ENCODE measurements at places on chromosomes 4 and X.

DNA sequence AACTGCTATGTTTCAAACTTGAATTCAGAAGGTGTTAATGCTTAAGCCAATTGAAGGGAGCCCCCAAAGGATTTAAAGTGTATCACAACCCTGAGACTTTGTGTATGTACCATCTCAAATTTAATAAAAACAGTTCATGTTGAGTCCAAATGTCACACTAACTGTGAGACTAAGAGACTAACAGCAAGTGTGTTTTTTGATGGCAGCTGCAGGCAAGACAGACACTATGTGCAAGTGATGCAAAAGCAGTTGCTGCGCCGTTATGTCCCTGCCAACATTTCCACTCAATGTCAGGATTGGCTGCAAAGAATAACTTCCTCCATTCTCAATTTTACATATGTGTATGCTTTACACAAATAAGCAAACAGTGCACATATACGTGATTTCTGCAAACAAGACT is 594.6 kb downstream of the IL15 start:
- no peak for DNase-seq

DNA sequence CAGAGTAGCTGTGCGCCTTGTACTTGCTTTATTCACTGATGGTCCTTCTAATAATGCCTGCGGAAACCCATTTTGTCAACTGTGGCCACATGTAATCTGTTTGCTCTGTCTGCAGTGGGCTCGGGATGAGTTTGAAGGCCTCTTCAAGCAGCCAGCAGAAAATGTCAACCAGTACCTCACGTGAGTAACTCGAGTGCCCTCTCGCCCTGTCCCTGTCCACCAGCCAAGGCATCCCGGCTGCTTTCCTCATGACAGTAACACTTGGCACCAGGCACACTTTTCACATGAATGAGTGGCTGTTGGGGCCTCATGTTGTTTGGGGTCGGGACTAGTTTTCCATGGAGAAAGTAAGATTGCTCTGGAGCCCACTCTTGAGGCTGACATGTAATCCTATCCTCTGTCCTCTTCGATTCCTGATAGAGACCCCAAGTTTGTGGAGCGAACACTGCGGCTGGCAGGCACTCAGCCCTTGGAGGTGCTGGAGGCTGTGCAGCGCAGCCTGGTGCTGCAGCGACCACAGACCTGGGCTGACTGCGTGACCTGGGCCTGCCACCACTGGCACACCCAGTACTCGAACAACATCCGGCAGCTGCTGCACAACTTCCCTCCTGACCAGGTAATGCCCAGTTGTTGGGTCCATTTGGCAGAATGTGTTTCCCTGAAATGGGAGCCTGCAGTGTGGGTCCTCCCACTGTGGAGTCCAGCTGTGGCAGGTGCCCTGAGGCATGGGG is 8.8 kb upstream of the CDK16 start:
- DNase-seq: no peak

DNA sequence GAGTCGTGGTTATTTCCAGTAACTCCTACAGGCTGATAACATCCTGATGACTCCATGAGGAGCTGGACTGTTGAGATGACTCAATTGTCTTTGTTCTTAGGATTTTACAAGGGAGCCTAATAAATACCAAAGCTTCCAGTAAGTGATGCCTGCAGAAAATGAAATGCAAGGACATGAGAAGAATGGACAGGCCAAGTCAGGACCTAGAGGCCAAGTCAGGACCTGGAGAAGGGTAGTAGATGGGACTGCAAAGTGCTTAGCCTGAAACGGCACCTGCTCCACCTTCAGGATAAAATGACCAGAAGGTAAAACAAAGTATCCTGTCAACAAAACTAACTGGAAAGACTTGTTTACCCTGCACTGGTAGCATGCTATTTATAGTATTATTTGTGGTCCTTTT is 6.4 kb upstream of the SLC10A6 start:
- no peak for DNase-seq

- no peak for DNase-seq
Observed at GRCh38 chr4:153169776-153170175, 34.5 kb upstream of the TRIM2 start.

GRCh38 chr4:145453163-145453520 is 28.5 kb upstream of the SMAD1 start:
- no peak for DNase-seq

DNA sequence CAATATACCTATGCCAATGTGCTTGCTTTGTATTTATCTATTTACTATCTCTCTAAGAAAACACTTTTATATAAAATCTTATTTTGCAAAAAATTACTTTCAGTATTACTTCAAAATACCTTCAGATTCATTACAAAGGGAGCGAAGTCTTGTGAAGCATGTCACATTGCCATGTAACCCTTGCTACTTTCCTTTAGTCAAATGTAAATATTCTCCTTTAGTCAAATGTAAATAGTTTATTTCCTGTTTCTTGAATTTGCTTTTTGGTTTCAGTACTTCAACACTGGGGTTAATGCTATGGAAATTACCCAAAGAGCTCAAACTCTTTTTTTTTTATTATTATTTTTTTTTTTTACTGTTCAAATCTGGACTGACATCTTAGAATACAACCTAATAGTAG is 383.3 kb downstream of the GRXCR1 start:
- DNase-seq: no peak

- DNase-seq: no peak
Observed at GRCh38 chr4:111066001-111066400, 443.1 kb upstream of the PITX2 start.

- no peak for DNase-seq
Observed at GRCh38 chr4:10806953-10807645, 122.5 kb upstream of the CLNK start.

- no peak for DNase-seq
Observed at GRCh38 chrX:110684653-110685052, 111.0 kb downstream of the CHRDL1 start.

DNA sequence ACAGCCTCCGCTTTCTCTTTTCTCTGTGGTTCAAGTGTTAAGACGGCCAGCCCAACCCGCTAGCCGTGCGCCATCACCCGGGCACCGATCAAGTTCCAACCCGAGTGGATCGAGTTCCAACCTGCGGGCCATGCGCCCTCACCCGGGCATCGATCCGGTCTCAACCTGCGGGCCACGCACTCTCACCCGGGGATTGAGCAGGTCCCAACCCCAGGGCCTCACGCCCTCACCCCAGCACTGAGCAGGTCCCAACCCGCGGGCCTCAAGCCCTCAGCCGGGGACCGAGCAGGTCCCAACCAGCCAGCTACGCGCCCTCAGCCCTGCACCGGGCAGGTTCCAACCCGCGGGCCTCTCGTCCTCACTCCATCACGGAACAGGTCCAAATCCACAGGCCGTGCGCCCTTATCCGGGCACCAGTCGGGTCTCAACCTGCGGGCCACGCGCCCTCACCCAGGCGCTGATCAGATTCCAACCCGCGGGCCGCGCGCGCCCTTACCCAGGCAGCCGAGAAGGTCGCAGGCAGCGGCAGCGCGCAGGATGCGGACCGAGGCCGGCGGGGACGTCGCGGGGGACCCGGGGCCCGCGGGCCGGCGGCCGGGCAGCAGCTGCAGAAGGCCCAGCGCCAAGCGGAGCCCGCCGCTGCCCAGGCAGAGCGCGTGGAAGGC is 443 bp downstream of the GPR143 start:
- no peak for DNase-seq

DNA sequence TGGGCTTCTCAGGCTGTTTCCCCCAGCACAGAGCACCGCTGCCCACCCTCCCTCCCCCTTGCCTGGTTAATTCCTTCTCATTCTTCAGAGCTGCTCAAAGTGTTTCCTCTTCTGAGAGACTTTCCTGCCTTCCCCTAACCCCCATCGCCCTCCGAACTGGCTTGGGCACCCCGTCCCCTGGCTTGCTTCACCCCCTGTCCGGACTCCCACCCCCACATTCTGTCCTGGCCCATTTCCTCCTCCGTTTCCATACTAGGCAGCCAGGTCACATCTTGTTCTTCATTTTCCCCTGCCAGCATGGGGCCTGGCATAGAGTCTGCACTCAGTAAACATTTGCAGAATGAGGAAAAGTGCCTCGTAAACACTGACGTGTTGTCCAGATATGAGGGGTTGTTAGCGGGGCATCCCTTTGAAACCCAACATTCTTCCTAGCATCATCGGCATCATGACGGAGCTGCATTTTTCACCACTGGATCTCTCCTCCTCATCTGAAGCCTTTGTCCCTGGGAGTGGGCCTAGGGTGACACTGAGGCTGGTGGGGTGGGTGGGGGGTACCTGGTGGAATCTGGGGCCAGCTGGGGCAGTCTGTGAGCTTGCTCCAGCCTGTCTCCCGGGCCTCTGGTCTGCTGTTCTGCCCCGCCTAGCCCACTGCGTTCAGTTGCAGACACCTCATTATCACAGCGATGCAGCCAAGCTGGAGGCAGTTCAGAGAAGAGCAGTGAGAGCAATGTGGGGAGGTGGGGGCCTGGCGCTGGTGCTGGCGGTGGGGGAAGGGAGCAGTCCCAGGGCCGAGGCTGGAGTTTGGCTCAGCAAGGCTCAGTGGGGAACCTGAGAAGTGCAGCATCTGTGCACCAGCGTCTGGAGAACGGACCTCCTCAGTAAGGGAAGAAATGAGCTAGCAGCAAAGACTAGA is 149.4 kb upstream of the PJA1 start:
- no peak for DNase-seq

DNA sequence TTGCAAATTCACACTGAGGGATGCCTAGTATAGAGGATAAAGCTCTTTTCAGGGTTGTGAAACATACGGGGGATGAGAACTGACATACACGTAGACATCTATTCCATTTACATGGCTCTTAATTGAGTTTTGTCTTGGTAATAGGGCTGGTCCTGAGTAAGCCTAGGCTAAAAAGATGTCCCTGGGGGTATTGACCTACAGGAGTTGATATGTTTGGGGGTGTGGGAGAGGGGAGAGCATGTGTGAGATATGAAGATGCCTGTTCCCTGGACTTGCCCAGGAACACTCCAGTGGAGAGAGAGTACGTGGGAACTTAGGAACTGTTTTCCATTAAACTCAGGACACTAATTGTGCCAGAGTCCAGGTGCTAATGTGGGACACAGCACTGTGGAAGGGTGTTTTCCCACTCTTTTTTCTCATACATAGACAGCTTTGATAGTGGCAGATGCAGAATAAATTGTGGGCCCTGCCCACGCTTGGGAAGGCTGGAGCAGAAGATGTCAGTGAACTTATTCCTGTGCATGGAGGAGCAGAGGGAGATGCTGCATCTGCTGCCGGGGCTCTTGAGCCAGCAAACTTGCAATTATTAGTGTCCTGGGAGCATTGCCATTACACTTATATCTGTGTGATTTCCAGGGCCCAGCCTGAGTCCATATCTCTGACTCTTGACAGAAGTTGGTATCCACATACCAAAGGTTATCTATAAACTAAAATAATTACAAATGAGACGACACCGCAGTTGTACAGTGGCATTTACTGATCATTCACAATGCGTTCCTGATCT is 20.7 kb downstream of the SYNPO2 start:
- DNase-seq: no peak

Measured in effector CD4-positive, alpha-beta T cell (primary cell).